ENCODE measurements at places on chromosomes 13 and 19. TPM values are rescaled to one million over a fixed set of nuclear protein-coding genes. Genes with fewer than 3 reads are reported as not detected.

LILRB3 gene
- total RNA-seq = not detected

- DNase-seq = no peak
Measured at GRCh38 chr19:11435833-11436313, 438 bp downstream of the PRKCSH start.

GRCh38 chr19:18719541-18719940 lies 36.1 kb downstream of the CRTC1 start:
- DNase-seq = no peak

TIMM13 gene
- total RNA-seq = 38.6 TPM

- DNase-seq = no peak
Measured at GRCh38 chr19:954672-955494, 29.0 kb downstream of the ARID3A start.

- DNase-seq = no peak
Measured at GRCh38 chr19:32599258-32599657, 18.3 kb downstream of the PDCD5 start.

EPS8L1 gene
- total RNA-seq = 9.9 TPM

C13orf42 gene
- total RNA-seq = not detected

GRCh38 chr19:55468054-55468393 lies 3.5 kb upstream of the C19orf85 start:
- DNase-seq = no peak

DENND1C gene
- not detected for total RNA-seq

DNA sequence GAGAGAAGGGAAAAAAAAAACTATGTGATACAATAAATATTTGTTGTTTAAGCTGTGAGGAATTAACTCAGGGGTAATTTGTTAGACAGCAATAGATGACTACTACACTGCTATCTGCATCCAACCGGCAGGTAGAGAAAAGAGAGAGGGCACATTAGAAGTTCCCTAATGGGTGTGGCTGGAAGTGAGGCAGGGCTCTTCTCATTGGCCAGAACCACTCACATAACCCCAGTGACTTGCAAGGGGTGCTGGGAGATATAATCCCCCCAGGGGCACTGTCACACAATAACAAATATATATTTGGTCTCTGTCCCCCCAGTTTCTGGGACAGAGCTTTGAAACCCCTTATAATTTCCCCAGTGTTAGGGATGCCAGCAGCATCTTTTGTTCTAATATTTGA lies 24.3 kb downstream of the FGF21 start:
- DNase-seq = no peak

ZFP36 gene
- total RNA-seq = 4.0 TPM

CEACAM7 gene
- total RNA-seq = 0.44 TPM

DMRTC2 gene
- total RNA-seq = not detected

PSG3 gene
- not detected for total RNA-seq

EID2B gene
- total RNA-seq = 2.4 TPM

GRCh38 chr13:96783511-96783910 lies 210.8 kb downstream of the OXGR1 start:
- peak; percentile 20 for DNase-seq

DNA sequence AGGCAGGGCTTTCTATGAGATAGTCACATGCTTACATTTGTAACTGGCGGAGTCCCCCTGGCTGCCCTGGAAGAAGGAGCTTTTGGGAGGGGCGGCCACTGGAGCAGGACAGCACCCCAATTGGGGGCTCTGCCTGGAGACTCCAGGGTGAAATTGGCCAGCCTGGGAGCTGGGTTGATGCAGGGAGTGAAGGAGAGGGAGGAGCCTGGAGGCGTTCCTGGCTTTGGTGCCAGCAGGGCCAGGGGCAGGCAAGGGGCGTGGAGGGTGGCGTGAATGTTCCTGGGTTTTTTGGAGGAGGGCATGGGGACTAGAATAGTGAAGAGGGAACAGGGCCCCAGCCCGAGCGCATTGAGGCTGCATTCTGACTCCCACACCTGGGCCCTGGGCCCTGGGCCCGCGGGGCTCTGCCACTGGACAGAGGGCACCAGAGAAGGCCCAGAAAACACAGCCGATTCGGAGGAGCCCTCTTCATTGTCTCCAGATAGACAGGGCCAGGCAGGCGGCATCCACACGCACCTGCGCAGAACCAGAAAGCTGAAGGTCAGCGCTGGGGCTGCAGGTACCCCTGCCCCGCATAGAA lies 29.5 kb downstream of the COMP start:
- DNase-seq = no peak

DAND5 gene
- under 0.01 TPM for total RNA-seq

GRCh38 chr19:12788042-12788681 lies 3.1 kb upstream of the JUNB start:
- no peak for DNase-seq

DNA sequence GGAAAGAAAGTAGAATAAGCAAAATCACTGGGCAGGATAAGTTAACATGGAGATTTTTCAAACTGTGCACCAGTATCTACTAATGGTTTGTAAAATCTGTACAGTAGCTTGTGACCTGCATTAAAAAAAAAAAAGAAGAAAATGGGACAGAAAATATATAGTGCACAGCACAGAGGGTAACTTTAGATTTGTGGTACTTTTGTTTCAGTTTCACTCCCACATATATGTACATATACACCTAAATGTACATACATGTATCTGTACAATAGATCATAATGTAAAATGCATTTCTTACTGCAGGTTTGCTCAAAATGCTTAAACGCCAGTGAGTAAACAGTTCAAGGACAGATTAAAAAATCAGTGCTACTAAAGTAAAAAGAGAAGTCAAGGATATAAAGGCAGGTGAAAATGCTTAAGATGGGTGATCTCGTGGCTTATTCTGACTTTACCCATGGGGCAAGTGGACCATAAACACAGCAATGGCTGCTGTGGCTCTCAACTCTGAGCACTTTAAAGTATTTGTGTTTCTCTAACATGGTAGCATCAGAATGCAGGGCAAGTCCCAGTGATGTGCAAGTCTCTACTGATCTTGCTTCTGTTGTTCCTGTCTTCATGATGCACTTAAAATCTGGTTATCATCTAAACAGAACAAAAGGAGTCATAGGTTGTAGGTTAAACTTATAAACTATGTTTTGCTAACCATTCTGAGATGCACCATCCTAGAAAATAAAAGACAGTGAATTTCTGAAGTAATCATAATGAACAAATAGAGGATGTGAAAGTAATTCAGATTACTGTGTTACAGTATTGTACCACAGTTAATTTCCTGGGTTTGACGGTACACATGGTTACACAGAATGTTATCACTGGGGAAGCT lies 112.3 kb downstream of the MIPEP start:
- no peak for DNase-seq

SOX1 gene
- total RNA-seq = not detected

ZNF99 gene
- not detected for total RNA-seq

- no peak for DNase-seq
Measured at GRCh38 chr13:43514311-43514710, 272.5 kb downstream of the ENOX1 start.

DNA sequence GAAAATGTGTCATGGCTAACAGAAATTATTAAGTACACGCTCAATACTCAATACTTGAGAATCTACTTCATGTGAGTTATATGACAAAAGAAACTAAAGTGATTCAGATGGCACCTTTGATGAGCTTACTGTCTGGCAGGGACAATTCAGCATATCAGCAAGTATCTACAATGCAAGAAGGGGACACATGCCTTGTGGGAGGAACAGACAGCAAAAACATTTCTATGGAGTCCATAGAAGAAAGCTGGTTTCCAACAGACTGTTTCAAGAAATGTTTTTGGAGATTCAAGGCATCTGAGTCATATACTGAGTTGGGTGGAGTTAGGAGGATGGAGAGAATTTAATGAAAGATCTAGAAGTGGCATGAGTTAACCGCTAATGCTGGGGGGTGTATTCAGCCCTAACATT lies 54.7 kb downstream of the MBNL2 start:
- no peak for DNase-seq

- DNase-seq = peak; percentile 46
Measured at GRCh38 chr19:39677961-39678889, 22.5 kb downstream of the LGALS16 start.

DNA sequence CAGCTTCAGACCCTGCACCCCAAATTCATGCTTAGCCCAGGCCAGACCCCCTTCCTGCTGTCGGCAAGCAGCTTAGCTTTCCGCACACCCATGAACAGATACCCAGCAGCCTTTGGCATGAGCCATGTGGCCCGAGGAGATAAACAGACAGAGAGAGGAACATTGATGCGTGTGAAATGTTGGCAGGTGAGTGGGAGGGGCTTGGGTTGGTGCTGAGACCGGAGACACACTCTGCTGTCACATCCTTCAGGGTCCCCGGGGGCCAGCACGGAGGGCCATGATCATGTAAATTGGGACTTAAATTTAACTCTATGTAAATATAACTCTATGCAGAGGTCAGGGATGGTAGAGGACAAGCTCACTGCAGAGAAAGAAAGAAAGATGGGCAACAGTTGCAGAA lies 1.5 kb downstream of the CD22 start:
- no peak for DNase-seq

CLEC17A gene
- total RNA-seq = not detected

TTC9B gene
- not detected for total RNA-seq
